ENCODE measurements at places on chromosomes 5 and 9. TPM values are rescaled to one million over a fixed set of nuclear protein-coding genes. Genes with fewer than 3 reads are reported as not detected.
A peak's percentile ranks its signal among the peaks of the same experiment; 100 is the strongest.

DNA sequence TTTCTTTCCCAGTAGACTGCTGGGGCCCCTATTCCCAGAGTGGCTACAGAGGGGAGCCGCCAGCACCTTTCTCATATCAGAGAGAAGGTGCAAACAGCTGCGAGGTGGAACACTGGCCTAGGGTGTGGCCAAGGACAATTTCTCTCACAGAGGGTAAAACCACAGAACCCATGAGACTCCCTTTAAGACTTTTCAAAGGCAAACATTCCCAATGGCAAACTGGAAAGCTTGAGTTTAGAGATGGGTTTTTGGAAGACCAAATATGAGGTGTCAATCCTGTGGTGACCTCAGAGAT is 335.1 kb upstream of the PIK3R1 start:
- no peak for DNase-seq

- no peak for DNase-seq
Measured at GRCh38 chr5:2269656-2270055, 386.9 kb upstream of the IRX4 start.

Gene ANKRD18A
- total RNA-seq = 3.9 TPM

Gene CAMK4
- total RNA-seq = 71.8 TPM

Gene C5orf46
- not detected for total RNA-seq

DNA sequence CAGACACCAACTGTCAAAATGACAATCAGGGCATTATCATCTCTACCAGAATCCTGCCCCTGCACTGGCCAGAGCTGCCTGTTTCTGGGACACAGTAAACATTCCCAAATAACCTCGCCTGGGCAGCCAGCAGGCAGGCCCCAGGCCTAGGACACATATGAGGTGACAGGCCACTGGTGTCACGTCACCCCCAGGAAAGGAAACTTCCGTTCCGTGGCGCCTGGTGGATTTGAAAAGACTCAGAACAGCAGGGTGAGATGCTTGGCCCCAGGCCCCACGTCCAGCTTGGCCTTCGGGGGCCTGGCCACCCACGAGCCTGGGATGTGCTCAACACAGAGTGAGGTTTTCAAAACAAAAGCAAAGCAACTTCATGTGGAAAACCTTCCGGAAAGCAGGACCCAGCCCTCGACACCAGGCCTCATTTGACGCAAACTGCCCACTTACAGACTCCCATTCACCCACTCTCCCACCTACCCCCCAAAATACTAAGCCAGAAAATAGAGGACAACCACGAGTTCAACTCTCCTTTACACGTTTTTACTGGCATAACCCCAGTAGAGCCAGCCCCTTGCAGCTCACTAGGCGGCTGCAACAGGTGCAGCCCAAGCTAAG is 1.2 kb downstream of the SEMA4D start:
- DNase-seq = no peak

DNA sequence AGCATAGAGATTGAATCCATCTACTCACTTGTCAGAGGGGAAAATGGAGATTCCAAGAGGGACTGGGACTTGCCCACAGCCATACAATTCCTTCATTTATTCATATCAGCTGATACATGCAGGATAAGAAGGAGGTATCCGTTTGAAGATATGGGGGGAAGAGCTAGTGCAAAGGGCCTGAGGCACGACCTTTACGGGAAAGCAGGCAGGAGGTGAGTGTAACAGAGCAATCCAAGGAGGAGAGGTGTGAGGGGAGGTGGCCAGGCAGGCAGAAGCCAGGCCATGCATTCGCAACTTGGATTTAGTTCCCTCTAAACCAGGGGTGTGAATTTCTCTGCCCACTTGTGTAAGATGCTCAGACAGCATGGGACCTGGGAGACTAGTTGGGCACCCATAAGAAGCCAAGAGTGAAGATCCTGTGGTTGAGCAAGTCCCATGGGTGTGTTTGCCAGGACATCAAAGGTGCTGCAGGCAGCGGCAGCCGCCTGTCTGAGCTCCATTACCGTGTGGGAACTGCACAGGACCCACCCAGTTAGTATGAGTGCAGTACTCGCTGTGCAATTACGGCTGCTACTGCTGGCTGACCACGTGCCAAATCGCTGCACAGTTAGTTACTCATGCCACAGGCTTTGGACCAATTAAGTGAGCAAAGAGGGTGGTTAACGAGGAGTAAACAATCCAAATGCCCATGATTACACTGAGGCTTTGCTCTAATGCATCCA is 31.4 kb upstream of the FAT2 start:
- no peak for DNase-seq

Gene TEX48
- 0.68 TPM for total RNA-seq

Gene ZDHHC11B
- 0.07 TPM for total RNA-seq

- DNase-seq = no peak
Measured at GRCh38 chr5:58849921-58850667, 267.2 kb downstream of the RAB3C start.

Gene CDC20B
- total RNA-seq = 0.18 TPM

- DNase-seq = no peak
Measured at GRCh38 chr5:179620293-179620692, 3.2 kb downstream of the HNRNPH1 start.

DNA sequence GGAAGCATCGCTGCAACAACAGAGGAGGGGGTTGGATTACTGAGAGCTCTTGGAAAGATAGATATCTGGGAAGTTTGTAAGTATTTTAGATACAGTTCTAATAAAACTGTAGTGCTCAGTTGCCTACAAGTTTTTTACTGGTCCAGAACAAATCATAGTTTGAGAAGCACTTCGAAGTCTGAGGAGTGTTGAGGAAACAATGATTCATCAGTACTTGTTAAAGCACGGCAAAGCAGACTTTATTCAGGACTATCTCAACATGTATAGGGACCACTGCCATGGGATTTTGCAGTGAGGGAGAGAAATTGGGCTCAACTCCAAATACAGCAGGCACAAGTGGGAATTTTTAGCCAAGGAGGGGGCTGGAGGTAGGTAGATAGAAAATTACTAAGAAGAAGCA is 25.3 kb upstream of the RECK start:
- no peak for DNase-seq

DNA sequence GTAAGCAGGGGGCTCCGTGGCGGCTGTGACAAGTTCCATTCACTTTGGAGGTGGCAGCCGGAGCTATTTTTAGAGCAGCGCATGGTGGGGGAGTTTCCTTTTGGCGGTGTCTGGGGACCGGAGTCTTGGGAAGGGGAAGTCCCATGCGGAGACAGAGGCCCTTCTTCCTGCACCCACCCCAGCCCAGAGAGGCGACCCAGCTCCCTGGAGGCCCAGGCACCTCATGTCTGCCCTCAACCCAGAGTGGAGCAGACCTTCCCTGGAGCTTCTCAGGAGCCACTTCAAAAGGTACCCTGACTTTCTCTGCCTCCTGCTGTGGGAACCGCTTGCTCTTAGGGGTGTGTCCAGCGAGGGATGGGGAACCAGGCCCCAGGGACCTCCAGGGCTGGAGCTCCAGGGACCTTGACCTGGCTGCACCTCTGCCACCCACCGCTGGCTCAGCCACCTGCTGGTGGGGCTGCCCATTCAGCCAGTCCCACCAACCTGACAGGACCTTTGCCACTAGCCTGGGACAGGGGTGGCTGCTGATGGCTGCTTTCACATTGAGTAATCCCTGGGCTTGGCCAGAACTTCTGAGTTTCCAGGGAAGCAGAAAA is 34.1 kb downstream of the NEK6 start:
- DNase-seq = peak; percentile 24

DNA sequence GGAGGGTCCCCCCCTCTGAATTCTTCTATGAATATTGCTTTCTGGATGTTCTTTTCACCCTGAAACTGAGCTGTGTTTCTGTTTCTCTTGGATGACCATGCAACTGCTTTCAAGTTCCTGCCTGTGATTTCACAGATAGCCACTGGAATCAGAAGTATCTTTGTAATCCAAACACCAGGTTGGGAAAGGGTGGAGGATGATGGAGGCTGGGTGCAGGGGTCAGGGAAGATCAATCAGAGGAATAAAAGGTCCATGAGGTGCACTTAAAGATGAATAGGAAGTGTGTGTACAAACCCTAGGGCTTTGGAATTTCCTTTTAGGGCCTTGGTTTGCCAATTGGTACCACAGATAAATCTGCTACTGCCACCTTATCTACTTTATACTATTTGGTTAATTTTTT is 68.2 kb upstream of the AGXT2 start:
- DNase-seq = no peak

DNA sequence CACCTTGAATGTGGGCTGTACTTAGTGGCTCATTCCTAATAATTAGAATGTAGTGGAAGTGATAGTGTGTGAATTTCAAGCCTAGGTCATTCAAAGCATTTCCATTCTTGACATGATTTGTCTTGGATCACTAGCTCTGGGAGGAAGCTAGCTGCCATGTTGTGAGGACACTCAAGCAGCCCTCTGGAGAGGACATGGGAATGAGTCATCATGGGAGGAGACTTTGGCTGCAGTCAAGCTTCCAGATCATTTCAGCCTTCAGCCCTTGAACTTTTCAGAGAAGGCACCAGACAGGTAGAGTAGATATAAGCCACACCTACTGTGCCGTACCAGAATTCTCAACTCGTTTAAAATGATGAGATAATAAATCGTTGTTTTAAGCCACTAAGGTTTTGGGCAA is 506.9 kb downstream of the ZNF608 start:
- no peak for DNase-seq

GRCh38 chr5:31733371-31733770 is 94.4 kb downstream of the PDZD2 start:
- DNase-seq = no peak
